Smooth muscle cell of trachea (primary cell): ENCODE measurements at places on chromosomes 7 and 10. TPM values are rescaled to one million over a fixed set of nuclear protein-coding genes. Genes with fewer than 3 reads are reported as not detected.

WDR86 gene
- 3.8 TPM in 1 of 2 replicates, not detected in the other for total RNA-seq

NXPH1 gene
- not detected in 2 replicates for total RNA-seq

CAMK1D gene
- total RNA-seq, result 0.29 and 2.5 TPM in 2 replicates

CACNA2D1 gene
- 54.1 and 57.2 TPM in 2 replicates for total RNA-seq

ELFN1 gene
- 1.7 and 7.6 TPM in 2 replicates for total RNA-seq

NKX2-3 gene
- total RNA-seq, result not detected in 2 replicates

TBATA gene
- total RNA-seq, result not detected in 2 replicates

WEE2 gene
- 0.33 TPM in 1 of 2 replicates, not detected in the other for total RNA-seq

ACSM6 gene
- not detected in 2 replicates for total RNA-seq

NUTM2B gene
- total RNA-seq, result 0.15 and 1.2 TPM in 2 replicates

ANKRD7 gene
- 1.7 and 3.8 TPM in 2 replicates for total RNA-seq

GOLGA7B gene
- not detected in 2 replicates for total RNA-seq

MAGI2 gene
- 16.2 and 33.2 TPM in 2 replicates for total RNA-seq

MSANTD7 gene
- total RNA-seq, result 13.2 and 15.9 TPM in 2 replicates

SUFU gene
- 6.3 and 7.4 TPM in 2 replicates for total RNA-seq

ASZ1 gene
- total RNA-seq, result not detected in 2 replicates

C10orf62 gene
- total RNA-seq, result 0.15 TPM in 1 of 2 replicates, not detected in the other

PRKG1 gene
- total RNA-seq, result 46.3 and 50.4 TPM in 2 replicates

HECW1 gene
- total RNA-seq, result 4.9 and 11.9 TPM in 2 replicates

CADPS2 gene
- total RNA-seq, result 25.3 and 29.1 TPM in 2 replicates

FAM25C gene
- total RNA-seq, result not detected in 2 replicates

TLL2 gene
- under 0.01 and 0.17 TPM in 2 replicates for total RNA-seq

COL28A1 gene
- total RNA-seq, result 0.58 TPM in 1 of 2 replicates, not detected in the other

SPDYE6 gene
- 0.15 and 0.17 TPM in 2 replicates for total RNA-seq

H2BK1 gene
- not detected in 2 replicates for total RNA-seq

NKX1-2 gene
- total RNA-seq, result under 0.01 TPM in 1 of 2 replicates, not detected in the other

TCERG1L gene
- not detected in 2 replicates for total RNA-seq

NPTX2 gene
- total RNA-seq, result under 0.01 TPM in 1 of 2 replicates, not detected in the other

ELN gene
- 4.4 and 7.8 TPM in 2 replicates for total RNA-seq

IL6 gene
- 2.2 and 15.1 TPM in 2 replicates for total RNA-seq

TMEM176B gene
- 0.66 TPM in 1 of 2 replicates, not detected in the other for total RNA-seq

EIF5AL1 gene
- 0.17 and 0.58 TPM in 2 replicates for total RNA-seq

LBX1 gene
- not detected in 2 replicates for total RNA-seq

PTPN20 gene
- 0.33 and 0.73 TPM in 2 replicates for total RNA-seq

INMT gene
- total RNA-seq, result 20.1 and 20.8 TPM in 2 replicates

CPA2 gene
- total RNA-seq, result not detected in 2 replicates

CLCN1 gene
- not detected in 2 replicates for total RNA-seq

STEAP4 gene
- total RNA-seq, result 1.2 and 1.7 TPM in 2 replicates

SBDS gene
- total RNA-seq, result 87.3 and 88.7 TPM in 2 replicates

SFTPA2 gene
- not detected in 2 replicates for total RNA-seq

OR6B1 gene
- total RNA-seq, result not detected in 2 replicates

RALA gene
- total RNA-seq, result 29.9 and 33.3 TPM in 2 replicates

PRKAR2B gene
- 5.8 and 6.4 TPM in 2 replicates for total RNA-seq

FAM131B gene
- 3.9 and 13.2 TPM in 2 replicates for total RNA-seq

ANKRD22 gene
- total RNA-seq, result not detected in 2 replicates

MARCHF5 gene
- total RNA-seq, result 12.7 and 17.2 TPM in 2 replicates

TEX47 gene
- not detected in 2 replicates for total RNA-seq

CPVL gene
- total RNA-seq, result 0.66 and 0.73 TPM in 2 replicates
